ENCODE measurements at places on chromosomes 12 and 14.

DNA sequence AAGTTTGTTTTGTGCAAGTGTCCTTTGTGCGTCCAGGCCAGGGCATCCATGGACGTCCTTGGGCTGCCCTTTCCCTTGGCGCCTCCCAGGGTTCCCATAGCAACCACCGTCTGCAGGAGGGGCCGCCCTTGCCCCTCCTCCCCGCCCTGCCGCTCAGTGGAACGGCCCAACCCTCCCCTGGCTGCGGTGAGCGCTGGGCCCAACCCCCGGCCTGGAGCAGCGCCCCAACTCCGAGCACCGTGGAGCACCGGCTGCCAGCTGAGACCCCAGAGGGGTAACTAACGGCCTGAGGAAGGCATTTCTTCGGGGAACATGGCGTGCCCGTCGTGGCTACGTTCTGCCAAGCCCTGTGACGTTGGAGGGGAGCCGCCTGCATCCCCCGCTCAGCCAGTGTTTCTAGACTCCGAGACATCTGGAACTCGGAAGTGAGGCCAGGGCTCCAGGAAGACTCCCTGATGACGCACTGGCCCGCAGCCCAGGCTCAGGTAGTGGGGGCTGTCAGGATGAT, 5.3 kb upstream of the ACACB start:
- DNase-seq, result no peak

DNA sequence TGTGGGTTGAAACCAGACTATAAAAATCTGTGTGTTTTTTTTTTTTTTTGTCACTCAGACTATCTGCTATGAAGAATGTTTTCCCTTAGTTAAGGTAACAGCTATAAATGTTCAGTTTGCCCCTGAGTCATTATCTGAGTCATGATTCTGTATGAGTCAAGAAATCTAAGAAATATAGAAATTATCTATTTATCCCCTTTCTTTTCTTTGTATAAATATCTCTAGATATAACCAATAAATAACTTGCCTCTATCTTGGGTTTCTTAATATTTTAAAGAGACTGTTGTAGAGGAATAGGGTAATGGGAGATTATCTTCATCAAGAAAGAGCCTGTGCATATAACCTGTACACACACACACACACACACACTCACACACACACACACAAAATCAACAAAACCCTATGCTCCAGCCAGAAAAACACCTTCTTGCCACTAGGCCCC, 161.7 kb upstream of the EEA1 start:
- DNase-seq, result no peak

- no peak for DNase-seq
Measured at GRCh38 chr14:57889245-57889644, 23.4 kb upstream of the SLC35F4 start.

- DNase-seq, result no peak
Measured at GRCh38 chr14:88681755-88682494, 110.8 kb downstream of the EML5 start.

GRCh38 chr12:94397401-94397800, 62.3 kb downstream of the CEP83 start:
- DNase-seq, result no peak

DNA sequence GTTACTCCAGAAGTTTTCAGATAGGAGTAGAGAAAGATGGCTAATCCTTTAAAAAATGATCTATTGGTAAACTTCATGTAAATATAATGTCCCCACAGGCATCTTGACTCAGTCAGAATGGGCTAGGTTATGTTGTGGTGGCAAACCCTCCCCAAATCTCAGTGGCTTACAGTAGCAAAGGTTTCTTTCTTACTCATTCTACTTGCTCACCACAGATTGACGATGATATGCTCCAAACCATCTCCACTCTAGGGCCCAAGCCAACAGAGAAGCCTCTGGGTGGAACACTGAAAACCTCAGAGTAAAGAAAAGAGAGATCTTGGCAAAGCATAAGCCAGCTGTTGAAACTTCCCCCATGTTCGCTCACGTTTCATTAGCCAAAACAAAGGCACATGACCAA, 146.4 kb downstream of the EMP1 start:
- DNase-seq, result no peak

Data from stimulated activated CD8-positive, alpha-beta memory T cell treated with anti-CD3 and anti-CD28 coated beads, Interleukin-7, amount 100 ng/mL, for 1 hour (primary cell).